ENCODE measurements at places on chromosomes 5 and 9.
A peak's percentile ranks its signal among the peaks of the same experiment; 100 is the strongest.

- no peak for DNase-seq
Measured at GRCh38 chr9:121288673-121289025, 20.7 kb downstream of the GSN start.

DNA sequence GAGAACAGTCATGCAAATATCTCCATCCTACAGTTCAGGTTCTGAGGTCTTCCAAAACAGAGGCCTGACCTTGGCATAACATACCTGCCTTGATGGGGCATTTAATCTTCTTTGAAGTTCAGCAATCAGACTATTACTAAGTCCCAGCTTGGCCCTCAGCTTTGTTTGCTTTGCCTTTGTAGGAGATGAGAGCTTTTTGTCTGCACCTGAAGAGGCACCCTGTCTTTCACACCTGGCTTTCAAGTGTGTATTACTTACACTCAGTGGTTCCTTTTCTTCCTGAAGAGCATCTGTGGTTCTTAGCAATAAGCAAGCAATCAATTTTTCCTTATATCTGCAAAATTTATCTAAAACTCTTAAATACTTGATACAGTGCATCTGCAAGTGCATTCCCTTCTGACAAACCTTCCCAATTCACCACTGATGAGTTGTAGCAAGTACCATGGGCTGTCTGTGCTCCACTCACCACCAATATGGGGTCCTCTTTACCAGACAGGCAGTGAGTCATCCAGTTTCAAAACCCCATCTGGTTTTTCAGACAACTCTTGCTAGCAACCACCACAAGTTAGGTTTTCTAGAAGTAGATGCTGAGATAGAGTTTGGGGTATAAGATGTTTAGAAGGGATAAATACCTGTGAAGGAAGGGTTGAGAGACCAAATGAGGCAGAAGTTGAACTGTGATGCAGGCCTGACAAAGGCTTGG lies 100.2 kb downstream of the HINT1 start:
- no peak for DNase-seq

- no peak for DNase-seq
Measured at GRCh38 chr9:114286146-114286679, 36.7 kb upstream of the ORM1 start.

DNA sequence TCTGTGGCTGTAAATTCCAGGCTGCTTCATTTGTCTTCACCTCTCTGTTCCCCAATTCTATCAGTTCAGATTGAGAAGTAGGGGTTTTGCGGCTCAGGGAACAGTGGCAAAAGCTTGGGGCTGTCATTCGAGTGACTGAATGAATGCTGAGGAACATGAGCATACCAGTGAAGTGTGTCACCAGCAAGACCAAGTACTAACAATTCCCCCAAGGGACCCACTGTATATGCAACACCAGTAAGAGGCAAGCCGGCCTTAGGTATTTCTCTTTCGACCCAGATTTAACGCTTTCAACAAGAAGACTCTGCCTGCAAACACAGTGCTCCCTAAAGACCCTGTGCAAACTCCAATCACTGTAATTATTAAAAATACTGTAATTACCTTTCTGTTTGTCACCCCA lies 25.8 kb downstream of the KLHL3 start:
- no peak for DNase-seq

GRCh38 chr9:70285981-70286598 lies 27.3 kb downstream of the SMC5 start:
- no peak for DNase-seq

DNA sequence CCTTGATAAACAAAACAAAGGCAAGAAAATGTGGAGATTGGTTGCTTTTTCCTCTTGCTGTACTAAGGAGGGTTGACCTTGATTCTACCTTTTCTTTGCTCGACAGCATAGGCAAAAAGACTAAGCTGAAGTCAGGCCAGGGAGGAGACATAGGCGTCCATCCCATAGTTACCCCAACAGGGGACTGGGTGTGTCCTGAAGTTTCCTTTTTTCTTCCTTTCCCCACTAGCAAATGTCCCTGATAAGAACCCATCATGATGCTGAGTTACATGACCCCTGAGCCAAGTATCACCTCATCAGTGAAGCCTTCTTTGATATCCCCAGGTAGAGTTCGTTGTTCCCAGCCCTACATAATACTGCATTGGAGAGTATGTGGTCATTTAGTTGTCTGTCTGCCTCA lies 9.9 kb upstream of the SHROOM1 start:
- no peak for DNase-seq

- DNase-seq: no peak
Measured at GRCh38 chr5:74196233-74196632, 444.3 kb downstream of the ENC1 start.

GRCh38 chr5:51679286-51679685 lies 296.0 kb downstream of the ISL1 start:
- no peak for DNase-seq

- DNase-seq: no peak
Measured at GRCh38 chr5:164005071-164005470, 499.7 kb downstream of the MAT2B start.

DNA sequence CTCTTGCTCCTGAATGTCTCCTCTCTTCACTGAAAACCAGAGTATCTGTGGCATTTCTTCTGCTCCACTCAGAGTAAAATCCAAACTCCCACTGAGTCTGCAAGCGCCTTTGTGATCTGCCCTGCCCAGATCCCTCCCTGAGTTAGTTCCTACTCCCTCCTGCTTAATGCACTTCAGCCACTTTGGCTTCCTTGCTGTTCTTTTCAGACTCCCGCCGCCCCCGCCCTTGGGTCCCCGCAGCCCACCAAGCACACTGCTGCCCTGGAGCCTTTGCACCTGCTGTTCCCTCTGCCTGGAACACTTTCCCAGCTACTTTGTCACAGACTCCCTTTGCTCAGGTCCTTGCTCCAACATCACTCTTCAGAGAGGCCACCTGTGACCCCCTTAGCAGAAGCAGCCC lies 127.2 kb upstream of the SLC25A48 start:
- no peak for DNase-seq

GRCh38 chr5:103041071-103041676 lies 78.8 kb downstream of the GIN1 start:
- DNase-seq: no peak

DNA sequence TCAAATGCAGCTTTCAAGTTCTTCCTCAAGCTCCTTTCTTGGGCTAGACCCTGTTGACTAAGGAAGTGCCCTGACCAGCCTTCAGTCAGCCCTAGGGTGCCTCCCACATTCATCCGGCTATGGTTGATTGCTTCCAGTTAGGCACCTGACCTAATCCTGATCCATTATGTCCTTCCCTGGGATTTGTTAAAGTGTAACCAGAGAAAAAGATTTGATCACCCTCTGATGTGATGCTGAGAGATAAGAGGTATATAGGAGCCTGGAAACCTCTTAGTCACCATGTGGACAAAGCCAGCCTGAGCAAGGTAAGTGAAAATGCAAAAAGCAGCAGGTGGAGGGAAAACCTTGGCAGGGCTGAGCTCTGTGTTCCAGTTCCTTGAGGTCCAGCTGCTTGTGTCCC lies 178.8 kb upstream of the ERCC6L2 start:
- DNase-seq: no peak

DNA sequence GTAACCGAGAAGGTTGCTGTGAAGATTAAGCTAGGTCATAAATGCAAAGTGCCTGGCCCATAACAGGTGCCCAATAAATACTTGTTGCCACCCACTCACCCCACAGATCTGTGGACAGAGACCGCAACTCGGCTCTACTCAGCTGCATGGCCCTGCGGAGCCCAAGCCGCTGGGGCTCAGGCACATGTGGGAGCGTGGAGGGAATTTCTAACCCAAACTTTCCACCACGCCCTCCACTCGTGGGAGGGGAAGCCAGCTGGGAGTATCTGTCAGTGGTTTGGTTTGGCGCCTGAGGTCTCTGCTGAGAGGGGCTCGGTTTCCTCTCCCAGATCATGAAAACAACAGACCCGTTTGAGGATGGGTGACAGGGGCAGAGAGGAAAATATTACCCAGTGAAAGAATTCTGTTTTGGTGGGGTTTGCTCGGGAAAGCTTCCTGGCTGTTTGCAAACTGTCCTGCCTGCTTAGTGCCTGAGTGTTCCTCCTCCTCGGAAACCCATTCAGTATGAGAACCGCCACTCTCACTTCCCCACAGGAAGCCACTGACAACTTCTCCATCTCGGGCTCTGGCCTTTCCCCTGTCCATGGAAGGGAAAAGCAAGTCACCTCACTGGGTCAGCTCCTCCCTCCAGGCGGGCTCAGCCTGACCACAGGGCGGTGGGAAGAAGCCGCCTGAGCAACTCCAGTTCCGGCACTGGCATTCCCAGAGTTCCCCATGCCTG lies 60.1 kb downstream of the RGS3 start:
- peak; percentile 45 for DNase-seq

- DNase-seq: no peak
Measured at GRCh38 chr9:20512106-20512505, 110.2 kb downstream of the MLLT3 start.
